C1 segment of cervical spinal cord (tissue), 14 donors: ENCODE measurements at places on chromosomes 4 and X.

DNA sequence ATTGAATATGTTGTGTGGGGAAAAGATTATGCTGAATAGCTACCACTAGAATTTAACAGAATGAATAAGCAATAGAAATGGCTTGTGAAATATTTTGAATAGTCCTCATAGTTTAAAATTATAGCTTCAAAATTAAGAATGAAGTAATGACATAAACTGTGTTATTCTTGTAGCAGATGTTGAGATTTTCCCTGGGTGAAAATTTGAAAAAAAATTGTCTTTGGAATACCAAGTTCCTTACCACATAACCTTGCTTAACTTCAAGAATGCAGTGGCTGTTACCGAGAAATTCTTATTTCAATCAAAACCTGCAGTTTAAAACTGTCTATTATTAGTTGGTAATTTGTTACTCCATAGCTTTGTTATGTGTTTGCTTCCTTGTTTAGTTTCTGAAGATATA lies 1268.6 kb downstream of the RAPGEF2 start:
- no peak for DNase-seq

GRCh38 chrX:136491832-136492231 lies 4.1 kb downstream of the BRS3 start:
- DNase-seq = no peak

- no peak for DNase-seq
These were observed 2320.1 kb downstream of the ARAP2 start for GRCh38 chr4:33924239-33924638.

DNA sequence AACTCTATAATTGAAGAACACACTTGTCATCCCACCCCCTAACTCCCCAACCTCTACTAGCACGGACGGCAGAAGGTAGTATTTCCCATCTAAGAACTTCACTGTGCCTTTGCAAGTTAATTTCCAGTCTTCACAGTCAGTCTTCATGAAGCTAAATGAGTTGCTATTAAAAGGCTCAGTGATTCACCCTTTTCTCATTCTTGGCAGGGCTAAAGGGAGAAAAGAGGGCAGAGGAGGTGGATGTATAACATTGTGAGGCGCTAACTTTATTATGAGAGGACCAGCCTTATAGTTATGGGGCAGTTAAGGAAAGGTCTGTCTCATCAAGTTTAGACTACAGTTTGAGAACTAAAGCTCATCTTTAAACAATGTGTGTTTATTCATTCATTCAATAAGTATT lies 161.0 kb upstream of the S100G start:
- no peak for DNase-seq

DNA sequence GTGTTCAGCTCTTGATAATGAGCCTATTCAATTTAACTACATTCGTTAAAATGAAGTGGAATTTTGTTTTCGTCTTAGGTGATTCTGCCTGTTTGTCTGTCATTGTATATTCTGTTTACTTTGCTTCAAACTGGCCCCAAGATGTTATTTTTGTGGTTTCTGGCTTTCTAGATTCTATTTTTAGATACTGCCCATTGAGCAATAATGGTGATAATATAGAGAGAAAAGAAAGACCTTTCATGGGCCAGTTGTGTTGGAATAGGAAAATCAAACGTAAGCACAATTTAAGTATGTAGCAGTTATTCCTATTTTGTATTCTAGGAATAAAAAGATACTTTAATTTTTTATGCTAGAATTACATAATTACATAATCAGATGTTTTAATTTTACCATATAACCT lies 4.0 kb downstream of the CDKN2AIP start:
- DNase-seq = no peak
